Urinary bladder (tissue), 4 donors: ENCODE measurements at places on chromosomes 11 and 22. TPM values are rescaled to one million over a fixed set of nuclear protein-coding genes. Genes with fewer than 3 reads are reported as not detected.

- no peak for DNase-seq
Observed at GRCh38 chr11:112300094-112300786, 39.6 kb upstream of the PLET1 start.

DNA sequence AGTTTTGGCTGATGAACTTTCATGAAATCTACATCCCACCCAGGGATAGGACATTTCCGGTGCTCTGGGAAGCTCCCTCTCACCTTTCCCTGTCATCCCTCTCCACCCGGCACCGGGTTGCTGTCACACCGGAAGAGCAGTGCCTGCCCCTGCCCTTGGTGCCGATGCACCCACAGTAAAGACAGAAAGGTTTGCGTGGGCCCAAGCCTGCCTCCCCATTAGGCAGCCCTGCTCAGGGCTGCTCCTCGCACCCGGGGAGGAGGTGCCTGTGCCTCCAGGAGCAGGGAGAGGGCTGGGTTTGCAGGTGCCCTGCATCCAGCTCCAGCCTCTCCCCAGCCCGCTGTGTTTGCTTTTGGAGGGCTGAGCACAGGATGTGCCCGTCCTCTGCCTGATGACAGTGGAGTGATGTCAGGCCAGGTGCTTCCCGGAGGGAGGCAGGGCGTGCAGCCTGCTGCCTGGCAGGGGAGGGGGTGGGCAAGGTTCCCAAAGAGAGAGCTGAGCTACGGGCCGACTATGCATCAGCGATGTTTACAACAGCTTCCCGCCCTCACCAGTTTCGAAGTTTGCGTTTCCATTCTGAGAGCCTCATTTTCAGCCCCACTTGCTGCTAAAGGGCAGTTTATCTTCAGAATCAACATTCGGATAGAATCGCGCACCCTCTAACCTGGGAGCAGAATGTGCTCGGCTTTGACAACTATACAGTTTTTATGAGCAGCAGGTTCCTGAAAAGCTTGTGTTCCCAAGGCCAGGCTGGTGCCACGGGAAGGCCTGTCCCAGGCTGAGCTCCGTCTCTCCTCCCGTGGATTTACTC is 83.2 kb upstream of the CLDN5 start:
- no peak for DNase-seq

Gene SLC17A6
- total RNA-seq = 0.11 TPM

DNA sequence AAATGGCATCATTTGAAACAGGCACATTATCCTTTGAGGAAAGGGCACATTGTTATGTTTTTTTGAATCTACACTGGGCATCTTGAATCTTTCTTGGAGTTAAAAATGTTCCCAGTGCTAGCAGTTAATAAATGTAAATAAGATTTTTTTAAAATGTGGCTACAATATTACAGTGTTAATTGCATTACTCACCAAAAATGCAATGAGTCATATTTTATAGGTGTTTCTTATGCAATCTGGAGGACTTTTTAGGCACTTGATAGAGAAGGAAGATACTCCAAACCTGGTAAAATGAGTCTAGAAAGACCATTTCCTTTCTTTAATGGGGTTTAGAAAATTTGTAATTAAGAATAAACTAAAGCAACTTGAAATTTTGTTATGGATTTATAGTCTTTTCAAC is 238.0 kb downstream of the METTL15 start:
- DNase-seq = no peak

Gene OR10G8
- not detected for total RNA-seq

DNA sequence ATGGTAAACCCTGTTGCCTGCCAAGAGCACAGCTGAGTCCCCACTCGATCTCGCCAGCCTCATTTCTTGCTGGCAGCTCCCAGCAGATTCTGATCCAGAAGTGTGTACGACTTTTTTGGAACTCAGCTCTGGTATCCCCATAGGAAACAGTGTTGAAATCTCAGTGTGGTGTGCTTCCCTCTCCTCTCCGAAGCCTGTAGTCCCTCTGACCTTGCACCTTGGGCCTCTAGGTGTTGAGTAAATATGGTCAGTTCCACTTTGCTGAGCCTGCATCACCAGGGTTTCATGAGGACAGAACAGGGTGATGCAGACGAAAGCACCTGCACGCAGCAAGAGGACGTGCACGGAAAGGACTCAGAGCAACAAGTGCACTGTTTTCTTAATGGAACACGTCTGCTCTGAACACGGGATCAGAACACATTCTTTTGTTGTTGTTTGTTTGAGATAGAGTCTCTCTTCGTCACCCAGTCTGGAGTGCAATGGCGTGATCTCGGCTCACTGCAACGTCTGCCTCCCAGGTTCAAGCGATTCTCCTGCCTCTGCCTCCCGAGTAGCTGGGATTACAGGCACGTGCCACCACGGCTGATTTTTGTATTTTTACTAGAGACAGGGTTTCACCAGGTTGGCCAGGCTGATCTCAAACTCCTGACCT is 3.8 kb upstream of the CPT1A start:
- no peak for DNase-seq

GRCh38 chr11:86639137-86639536 is 33.3 kb downstream of the ME3 start:
- DNase-seq = no peak

DNA sequence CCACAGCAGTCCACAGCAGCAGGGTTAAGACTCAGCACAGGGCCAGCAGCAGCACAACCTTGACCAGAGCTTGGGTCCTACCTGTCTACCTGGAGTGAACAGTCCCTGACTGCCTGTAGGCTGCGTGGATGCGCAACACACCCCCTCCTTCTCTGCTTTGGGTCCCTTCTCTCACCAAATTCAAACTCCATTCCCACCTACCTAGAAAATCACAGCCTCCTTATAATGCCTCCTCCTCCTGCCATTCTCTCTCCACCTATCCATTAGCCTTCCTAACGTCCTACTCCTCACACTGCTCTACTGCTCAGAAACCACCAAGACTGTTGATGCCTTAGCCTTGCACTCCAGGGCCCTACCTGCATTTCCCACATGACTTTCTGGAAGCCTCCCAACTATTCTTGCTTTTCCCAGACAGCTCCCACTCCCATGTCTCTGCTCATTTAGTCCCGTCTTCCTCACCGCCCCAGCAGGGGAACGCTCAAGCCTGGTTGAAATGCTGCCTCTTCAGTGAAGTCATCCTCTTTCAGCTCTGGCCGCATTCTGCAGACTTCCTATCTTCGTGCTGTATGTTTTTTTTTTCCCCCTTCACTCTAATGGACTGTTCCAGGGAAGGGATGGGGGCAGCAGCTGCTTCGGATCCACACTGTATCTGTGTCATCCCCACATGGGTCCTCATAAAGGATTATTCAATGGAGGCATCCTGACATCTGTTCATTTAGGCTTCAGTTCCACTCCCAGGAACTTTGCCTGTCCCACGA is 3.3 kb downstream of the IL18BP start:
- DNase-seq = no peak

DNA sequence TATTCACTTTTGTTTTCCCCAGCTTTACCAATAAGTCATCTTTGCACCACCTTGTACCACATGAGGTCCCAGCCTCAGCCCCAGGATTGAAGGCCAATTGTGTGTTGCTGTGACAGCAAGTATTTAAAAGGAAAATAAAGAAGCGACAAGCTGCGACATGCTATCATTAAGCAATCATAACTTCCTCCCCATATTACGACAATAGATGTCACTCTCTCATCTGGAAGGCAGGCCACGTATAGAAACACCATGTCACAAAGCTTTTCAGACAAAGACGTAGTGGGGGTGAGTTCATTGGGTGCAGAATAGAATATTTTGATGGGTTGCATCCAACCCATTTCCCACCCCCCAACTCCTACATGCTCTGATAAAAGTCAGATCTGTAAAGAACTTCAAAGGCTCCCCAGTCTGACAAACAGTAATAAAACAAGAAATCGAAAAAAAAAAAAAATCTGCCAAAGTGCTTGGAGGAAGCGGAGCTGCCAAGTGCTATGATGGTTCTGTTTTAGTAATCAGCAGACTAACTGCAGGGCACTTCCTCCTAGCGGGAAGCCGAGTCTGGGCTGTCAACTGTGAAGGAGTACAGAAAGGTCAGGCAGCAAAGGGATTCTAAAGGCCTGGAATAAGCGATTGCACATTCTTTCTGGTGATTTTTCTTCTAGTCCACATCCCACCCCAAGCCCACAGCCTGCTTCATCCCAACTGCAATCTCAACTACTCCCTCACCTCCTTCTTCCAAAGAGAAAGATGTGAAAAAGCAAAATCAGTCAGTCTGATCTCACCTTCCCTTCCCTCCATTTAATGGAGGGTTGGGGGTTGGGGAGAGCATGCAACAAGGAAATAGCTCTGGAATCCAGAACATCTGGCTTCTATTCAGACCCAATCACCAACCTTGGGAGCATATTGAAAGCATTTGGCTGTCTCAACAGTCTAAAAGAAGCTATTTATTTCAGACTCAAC is 131.4 kb upstream of the UBASH3B start:
- peak; percentile 39 for DNase-seq

GRCh38 chr22:30430933-30431332 is 5.4 kb downstream of the MTFP1 start:
- DNase-seq = no peak

- DNase-seq = no peak
Observed at GRCh38 chr11:75810637-75811390, 4.2 kb upstream of the UVRAG start.

GRCh38 chr22:21015466-21016006 is 571 bp downstream of the P2RX6 start:
- DNase-seq = no peak

DNA sequence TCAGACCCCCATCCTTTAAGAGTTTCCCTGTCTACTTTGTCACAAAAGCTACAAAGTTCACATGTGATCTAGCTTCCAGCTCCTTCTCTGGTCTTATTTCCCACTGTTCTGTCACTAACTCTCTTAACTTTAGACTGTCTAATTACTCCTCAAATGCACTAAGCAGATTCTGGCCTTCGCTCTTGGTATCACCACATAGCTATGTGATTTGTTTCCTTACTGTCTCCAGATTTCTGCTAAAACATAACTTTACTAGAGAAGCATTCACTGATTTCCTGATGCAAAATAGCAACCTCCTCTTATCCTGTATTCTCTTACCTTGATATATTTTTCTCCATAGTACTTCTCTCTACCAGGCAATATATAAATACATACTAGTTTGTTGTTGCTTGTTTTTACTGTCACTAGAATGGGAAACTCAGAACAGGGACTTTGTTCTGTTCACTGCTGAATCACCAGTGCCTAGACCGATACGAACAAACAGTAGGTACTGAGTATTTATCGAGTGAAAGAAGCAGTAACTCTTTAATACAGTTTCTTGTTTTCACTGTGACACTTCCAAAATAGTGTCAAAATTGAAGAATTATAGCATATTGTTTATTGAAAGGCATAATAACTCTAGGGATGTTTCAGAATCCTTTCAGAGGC is 205.6 kb downstream of the DDX10 start:
- DNase-seq = no peak
